G401 (cell line): ENCODE measurements at places on chromosomes 16 and 17. TPM values are rescaled to one million over a fixed set of nuclear protein-coding genes. Genes with fewer than 3 reads are reported as not detected.

The MT4 gene
- total RNA-seq: not detected in 2 replicates

The TNFRSF12A gene
- total RNA-seq: 128 and 129 TPM in 2 replicates

DNA sequence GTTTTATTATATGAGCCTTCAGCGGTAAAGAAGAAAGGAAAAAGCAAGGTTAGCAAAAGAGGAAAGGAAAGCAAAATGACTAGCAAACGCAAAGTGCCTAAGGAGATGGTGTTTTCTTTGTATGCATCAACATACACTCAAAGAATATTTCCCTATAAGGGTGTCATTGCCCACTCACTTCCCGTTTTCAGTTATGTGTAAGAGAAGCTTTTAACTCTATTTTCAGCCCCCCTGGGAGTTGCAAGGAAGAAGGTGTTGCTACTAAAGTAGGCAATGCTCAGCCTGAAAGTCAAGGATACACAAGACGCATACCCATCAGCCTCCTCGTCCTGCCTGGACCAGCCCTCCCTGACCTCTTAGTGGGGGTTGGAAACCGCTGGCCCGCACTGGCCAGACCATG is 267.7 kb upstream of the ZFHX3 start:
- no peak for DNase-seq

- no peak for DNase-seq
These were observed 4.5 kb downstream of the TMEM114 start for GRCh38 chr16:8585857-8586256.

GRCh38 chr17:50020841-50021599 is 26.0 kb upstream of the DLX3 start:
- no peak for DNase-seq

- DNase-seq: no peak
These were observed 106.9 kb downstream of the NCOR1 start for GRCh38 chr17:16108386-16108785.

DNA sequence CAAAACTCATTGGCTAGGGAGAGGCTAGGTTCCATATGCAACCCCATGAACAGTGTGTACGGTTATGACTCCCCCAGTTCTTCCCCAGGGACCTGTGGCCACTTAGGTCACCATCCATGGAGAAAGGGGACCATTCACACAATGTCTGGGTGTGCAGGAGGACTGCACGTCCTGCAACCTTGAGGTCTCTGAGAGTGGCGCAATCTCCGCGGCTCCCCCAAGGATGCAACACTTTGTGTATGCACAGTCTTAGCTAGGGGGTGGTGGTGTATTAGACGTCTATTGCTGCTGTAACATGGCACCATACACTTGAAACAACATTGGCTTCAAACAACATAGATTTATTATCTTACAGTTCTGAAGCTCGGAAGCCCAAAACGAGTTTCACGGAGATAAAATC is 65.6 kb upstream of the CBX4 start:
- no peak for DNase-seq
